ENCODE measurements at places on chromosomes 16 and 17. TPM values are rescaled to one million over a fixed set of nuclear protein-coding genes. Genes with fewer than 3 reads are reported as not detected.

The GALR2 gene
- total RNA-seq: 3.3 TPM

The FOXL1 gene
- total RNA-seq: not detected

The CACNA1G gene
- total RNA-seq: 2.2 TPM

DNA sequence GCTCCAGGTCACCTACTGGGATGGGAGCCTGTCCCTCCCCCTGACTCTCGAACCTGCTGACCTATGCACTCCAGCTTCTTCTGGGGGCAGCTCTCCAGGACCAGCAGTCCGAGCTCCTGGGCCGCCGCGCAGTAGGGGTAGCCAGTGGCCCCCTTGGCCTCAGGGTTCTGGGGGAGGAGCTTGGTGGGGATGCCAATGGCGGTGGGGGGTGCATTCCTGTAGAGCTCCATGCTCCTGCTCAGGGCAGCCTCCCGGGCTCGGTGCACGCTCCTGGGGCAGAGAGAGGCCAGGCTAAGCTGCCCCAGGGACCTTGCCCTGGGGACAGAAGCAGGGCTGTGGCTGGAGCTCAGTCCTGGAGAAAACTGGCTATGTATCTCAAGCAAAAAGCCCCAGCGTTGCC, 7.7 kb upstream of the SPATA2L start:
- DNase-seq: no peak

DNA sequence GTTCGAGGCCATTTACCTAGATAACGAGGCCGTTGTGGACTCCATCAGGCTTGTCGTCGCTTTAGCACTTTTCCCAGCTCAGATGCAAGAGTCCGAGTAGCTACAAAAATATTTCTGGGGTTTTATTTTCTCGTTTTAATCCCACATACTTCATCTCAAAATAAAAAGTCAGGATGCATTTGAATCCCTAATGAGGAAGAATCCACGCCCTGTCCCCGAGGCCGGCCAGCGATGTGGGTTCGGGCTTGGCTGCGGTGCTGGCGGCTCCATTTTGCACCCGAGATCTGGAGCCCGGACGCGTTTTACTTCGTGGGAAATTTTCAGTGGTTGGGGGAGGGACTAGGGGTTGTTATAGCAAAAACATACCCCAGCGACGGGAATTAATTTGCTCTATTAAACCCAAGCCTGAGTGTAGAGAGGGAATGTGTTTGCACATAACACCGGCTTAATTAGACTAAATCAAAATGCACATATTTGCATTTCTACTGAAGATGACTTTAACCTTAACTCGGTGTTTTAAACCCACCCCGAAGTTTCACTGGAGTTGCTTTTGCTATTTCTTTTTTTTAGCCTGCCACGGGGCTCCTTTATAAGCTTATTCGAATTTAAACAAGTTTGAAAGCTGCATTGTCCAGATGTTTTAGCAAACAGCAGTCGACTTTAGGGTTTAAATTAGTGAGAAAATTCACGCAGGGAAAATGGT, 4.8 kb downstream of the IRX5 start:
- no peak for DNase-seq

- peak; percentile 78 for DNase-seq
These were observed at the start of gene STAT5A for GRCh38 chr17:42287977-42288802. Gene STAT5A, plus strand, starts transcription at chr17:42288498. Its CDS starts 914 bp downstream, at chr17:42289412.

DNA sequence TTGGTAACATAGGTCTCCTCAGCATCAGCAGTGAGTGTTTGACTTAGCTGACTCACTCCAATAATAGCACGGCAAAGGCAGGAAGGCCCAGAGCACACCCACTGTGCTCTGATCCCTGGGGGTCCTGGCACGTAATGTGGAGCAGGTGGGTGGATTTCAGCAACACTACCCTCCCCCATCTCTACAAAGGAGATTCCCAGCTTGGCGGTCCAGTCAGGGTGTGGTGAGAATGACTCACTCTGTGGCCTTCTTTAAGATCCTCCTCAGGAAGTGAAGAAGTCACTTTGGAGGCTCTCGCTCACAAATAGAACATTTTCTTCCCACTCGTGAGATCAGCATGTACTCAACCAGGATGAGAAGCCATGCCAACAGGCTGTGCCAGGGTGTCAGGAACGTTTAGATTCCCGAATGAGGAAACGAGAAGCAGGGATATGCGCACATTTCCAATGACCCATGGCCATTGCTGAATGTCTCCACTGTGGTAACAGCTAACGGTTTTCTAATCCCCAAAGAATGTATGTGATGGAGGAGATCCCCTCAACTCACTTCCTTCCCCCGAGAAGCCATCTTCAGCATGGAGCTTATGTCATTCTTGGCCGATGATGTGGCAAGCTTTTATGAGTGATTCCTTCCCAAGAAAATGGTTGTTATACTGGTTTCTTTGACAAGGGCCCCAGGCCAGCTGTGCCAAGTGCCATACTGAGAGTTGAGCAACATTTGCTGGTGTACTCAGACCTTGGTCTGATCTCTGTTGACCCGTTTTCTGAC, 365.2 kb downstream of the C16orf95 start:
- DNase-seq: no peak

All from glutamatergic neuron (in vitro differentiated cells).